Sciatic nerve (tissue), 2 donors: ENCODE measurements at places on chromosomes 13 and 19. TPM values are rescaled to one million over a fixed set of nuclear protein-coding genes. Genes with fewer than 3 reads are reported as not detected.

GRCh38 chr13:27311518-27312210 is 41.0 kb downstream of the RASL11A start:
- no peak for DNase-seq

DNA sequence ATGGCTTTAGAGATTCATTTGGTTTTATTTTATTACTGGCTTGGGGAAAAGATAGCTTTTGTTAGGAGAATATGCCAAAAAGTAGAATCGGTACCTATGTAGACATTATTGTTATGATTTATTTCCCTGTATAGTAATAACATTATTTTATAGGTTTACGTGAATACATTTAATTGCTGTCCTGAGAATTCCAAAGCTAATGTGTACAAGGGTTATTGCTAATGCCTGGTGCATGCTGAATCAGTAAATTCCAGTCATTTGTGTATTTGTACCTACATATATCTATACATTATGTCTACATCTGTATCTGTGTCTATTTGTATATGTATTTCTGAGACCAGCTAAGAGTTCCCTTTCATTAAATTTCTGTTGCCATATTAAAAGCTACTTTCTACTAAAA is 550.9 kb downstream of the GPC6 start:
- no peak for DNase-seq

Gene ZNF583
- total RNA-seq = 11.2 TPM

DNA sequence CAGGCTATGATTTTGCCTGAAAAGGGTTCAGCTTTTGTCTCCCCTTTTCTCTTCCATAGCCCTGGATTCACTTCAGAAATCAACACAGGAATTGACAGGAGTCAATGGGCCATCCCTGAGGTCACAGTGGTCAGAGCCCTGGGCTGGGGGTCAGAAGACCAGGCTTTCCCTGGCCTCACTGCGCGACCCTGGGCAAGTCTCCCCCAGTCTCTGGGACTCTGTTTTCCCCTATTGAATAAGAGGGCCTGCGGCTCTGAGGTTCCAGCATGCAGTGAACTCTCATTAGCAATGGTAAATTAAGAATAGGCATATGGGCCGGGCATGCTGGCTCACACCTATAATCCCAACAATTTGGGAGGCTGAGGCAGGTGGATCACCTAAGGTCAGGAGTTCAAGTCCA is 30.7 kb upstream of the VSTM2B start:
- DNase-seq = no peak

- DNase-seq = no peak
Measured at GRCh38 chr19:39915101-39915847, 19.2 kb downstream of the FCGBP start.

GRCh38 chr19:10979951-10980381 is 19.1 kb downstream of the SMARCA4 start:
- DNase-seq = no peak

Gene LMTK3
- total RNA-seq = 0.76 TPM
